Mammary epithelial cell (primary cell): ENCODE measurements at places on chromosomes 5 and 9.
A peak's percentile ranks its signal among the peaks of the same experiment; 100 is the strongest.

DNA sequence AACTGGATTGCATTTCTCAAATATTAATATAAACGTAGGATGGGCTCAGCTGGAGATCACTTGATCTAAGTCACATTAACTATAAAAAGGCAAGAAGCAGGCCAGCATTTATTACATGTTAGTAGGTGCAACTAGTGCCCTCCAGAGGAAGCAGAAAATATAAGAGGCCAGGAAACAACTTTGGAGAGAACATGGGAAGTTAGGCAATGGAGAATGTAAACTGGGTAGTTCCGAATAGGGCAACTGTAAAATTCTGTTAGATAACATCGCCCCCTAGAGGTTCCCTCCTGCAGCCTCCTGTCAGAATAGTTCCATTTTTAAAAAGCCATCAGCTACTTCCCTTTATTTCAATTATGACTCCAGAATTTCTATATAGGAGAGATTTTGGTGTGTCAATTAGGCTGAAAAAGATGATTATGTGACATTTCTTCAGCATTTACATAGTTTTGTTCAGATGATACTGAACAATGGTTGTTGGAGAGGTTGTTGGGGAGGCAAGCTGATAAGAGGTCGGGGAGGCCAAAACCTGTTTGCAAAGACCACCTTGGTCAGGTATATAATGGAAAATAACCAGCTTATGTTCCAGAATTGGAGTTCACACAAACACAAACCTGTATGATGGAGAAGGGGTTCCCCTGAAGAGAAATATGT, 22.4 kb downstream of the CCL28 start:
- DNase-seq: peak; percentile 86

- no peak for DNase-seq
Measured at GRCh38 chr9:113695440-113695851, 180.7 kb upstream of the ZNF618 start.

DNA sequence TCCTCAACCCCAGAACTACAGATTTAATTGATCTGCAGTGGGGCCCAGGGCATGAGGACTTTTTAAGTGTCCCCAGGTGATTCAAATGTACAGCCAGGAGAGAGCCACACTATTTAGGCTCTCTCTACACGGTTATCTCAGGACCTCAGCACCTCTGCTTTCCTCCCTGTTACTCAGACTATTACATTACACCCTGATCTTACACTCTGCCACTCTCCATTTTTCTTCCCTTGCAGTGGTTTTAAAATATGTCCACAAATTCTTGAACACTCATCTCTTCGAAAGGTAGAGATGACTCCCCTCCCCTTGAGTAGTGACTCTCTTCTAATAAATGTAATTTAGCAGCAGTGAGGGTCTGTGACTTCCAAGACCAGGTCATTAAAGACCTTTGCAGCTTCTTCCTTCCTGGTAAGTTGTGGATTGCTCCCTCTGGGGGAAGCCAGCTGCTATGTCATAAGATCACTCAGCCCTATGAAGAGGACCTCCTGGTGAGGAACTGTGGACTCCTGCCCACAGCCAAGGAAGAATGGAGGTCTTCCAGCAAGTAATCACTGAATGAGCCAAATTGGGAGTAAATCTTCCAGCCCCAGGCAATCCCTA, 87.5 kb upstream of the SSBP2 start:
- DNase-seq: no peak

- DNase-seq: no peak
Measured at GRCh38 chr5:143318833-143319232, 84.7 kb downstream of the NR3C1 start.

DNA sequence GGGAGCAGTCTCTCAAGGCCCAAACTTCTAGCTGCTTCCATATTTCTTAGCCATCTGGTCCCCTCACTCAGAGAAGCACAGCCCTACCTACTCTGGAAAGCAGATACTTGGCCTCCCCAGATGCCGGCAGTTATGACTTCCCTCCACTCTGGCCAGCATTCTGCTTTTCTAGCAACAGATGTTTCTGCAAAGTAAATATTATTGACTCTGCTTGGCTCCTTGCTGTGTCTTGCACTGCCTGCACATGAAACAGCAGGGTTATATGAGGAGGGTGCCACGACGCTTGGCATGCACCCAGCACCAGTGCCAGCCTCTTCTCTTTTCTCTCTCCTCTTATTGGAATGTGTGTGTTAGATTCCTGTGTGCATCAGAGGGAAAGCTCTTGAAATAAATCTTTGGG, 99.7 kb downstream of the ARHGAP26 start:
- DNase-seq: no peak

DNA sequence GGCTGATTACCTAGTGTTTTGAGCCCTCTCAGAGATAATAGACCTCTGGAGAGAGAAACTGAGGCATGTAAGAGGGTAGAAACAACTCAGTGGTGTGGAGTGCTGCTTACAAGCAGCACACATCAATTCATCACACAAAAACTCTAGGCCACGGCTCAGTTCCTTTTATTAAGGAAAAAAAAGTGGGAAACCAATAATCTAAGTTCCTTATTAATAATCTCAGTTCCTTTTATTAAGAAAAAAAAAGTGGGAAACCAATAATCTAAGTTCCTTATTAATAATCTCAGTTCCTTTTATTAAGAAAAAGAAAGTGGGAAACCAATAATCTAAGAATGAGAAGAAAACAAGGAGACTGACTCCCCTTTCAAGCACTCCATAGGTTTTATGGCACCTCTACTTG, 28.0 kb downstream of the TXNDC8 start:
- DNase-seq: no peak

GRCh38 chr5:180491496-180491895, 2.7 kb upstream of the CNOT6 start:
- DNase-seq: no peak

DNA sequence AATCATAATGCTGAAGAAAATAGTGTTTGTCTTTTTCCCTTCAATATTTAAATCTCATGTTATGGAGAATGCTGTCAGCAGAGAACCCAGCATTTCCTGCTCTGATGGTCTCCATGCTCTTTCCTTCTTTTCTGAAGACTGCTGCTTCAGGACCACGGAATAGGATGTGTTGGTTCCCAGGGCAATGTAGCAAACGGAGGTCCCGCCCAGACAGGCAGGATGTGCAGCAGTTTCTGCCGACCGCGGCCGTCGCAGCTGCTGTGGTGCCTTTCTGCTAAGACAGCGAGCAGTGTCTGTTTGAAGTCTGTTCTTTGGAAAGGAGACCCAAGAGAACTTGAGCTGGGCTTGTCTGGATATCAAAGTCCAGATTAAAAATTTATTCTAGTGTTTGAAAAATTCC, 654.3 kb downstream of the CCDC171 start:
- DNase-seq: no peak

DNA sequence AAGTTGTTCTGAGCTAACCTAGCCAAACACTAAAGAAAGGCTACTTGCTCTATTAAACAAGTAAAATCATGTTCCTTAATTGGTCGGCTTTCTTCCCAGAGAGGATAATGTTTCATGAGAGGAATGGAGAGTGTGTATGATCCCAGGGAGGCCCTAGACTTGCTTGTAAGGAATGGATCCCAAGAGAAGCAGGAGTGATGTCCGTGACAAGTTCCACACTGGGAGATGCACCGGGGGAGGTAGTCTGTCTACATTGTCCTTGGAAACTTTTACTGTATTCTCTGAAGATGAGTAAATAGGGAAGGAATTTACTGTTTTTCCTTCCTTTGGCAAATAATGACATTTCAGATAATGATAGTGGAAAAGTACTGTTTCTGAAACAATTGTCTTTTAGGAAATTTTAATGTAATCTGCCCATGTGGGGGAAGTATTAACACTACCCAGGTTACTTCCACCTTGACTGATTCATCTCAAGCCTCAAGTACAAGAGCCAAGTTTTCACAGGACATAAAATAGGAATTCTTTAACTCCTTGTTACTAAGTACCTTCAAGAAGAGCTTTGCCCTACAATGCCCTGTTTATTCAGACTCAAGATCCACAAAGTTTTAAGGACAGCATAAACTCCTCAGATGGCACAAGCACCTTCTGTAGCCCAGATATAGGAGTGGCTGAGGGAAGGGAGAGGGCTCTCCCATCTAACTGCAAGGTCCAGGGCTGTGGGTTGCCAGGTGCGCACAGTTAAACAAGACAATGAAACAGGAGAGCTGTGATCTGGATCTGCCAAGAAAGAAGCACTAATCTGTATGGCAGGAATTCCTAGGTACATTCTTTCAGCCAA, 152.1 kb downstream of the GNA14 start:
- peak; percentile 24 for DNase-seq

- peak; percentile 9 for DNase-seq
Measured at GRCh38 chr5:131218392-131218791, 45.5 kb upstream of the CDC42SE2 start.
